ENCODE measurements at places on chromosomes 6 and 20. TPM values are rescaled to one million over a fixed set of nuclear protein-coding genes. Genes with fewer than 3 reads are reported as not detected.

GRCh38 chr20:37727957-37728634 lies 34.3 kb downstream of the CTNNBL1 start:
- DNase-seq, result no peak

- DNase-seq, result no peak
Observed at GRCh38 chr6:133396233-133396983, 155.3 kb downstream of the EYA4 start.

DNA sequence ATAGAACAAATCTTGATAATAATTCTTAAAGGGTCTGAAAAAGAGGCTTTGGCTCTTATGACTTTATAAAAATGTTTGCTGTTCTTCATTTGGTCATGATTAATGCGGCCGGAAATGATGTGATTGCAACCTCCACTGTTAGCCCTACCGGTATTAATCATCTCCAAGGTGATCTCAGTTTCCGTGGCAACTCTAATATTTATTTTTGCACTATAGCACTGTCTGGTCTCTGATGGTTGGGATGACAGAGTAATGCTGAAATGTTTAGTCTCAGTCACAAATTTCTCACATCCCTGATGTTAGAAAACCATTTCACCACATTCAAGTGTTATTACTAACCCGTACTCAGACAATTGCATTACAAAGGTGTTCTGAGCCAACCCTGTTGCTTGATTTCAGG lies 87.4 kb downstream of the TMEM200A start:
- no peak for DNase-seq

DNA sequence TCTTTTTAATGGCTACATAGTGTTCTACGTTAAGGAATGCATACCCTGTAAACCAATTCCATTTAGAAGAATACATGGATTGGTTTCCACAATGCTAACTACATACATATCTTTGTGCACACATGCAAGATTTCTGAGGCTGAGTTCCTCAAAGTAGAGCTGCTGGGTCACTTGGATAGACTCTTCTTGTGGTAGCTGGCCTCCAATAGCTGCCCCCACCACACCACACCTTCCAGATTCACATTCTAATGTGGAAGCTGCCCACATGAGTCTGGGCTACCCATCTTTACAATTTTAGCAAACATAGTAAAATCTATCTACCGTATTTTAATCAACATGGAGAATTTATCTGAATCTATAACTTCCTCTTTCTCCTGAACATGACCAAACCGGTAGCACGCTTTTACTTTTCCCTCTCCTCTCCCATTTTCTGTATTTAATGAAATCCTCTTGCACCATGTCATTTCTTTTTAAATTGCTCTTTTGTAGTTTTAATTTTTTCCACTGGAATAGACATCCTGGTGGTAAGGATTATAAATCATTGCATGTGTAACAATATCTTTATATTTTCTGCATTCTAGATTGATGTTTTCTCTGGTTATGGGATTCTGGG lies 74.7 kb upstream of the CITED2 start:
- no peak for DNase-seq

GRCh38 chr6:106757267-106757666 lies 127.9 kb downstream of the QRSL1 start:
- no peak for DNase-seq

- DNase-seq, result no peak
Observed at GRCh38 chr6:43086022-43086658, 10.0 kb downstream of the PTK7 start.

- no peak for DNase-seq
Observed at GRCh38 chr20:53611449-53611894, 17.8 kb upstream of the ZNF217 start.

DNA sequence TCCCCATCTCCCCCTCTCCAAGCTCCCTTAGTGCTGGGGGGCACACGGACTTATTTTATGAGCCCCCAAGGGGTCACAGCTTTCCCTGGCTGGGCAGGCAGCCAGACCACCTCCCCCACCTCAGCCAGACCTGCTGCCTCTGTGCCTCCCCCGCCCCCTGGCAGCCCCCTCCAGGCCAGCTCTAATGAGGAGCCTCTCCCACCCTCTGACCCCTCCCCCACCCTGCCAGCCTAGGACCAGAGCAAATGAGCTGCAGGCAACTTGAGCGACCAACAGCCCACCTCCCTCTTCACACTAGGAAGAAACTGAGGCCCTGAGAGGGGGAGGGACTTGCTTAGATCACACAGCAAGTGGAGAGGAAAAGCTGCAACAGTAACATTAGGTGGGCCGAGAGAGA lies 1.9 kb downstream of the GDF5 start:
- no peak for DNase-seq

DNA sequence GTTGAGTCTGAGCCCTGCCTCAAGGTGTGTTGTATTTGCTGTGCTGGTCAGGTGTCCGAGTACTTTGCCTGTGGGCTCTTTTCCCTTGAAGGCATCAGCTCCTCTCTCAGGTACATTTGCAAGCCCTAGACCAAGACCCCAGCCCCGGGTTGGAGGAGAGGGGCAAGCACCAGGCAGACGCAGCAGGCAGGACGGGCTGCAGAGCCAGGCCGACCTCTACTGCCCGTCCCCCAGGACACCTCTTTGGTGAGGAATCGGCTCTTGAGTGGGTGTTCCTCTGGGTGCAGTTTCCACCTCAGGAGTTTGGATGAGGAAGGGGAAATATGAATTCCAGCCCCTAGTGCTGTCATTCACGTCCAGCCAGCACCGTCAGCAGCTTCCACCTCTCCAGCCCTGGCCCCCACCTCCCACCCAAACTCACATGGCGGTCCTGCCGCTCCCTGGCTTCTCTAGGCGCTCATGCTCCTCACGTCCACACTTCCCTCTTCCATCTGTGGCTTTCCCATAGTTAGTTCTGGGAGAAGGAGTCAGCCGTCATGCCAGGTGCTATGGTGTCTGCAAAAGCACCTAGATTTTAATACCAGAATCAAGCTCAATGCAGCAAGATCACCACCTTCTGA lies 183.9 kb downstream of the DLL1 start:
- DNase-seq, result peak; percentile 16

- no peak for DNase-seq
Observed at GRCh38 chr6:21185861-21186478, 407.6 kb upstream of the SOX4 start.

GRCh38 chr6:53439556-53439955 lies 90.8 kb upstream of the ELOVL5 start:
- DNase-seq, result no peak

DNA sequence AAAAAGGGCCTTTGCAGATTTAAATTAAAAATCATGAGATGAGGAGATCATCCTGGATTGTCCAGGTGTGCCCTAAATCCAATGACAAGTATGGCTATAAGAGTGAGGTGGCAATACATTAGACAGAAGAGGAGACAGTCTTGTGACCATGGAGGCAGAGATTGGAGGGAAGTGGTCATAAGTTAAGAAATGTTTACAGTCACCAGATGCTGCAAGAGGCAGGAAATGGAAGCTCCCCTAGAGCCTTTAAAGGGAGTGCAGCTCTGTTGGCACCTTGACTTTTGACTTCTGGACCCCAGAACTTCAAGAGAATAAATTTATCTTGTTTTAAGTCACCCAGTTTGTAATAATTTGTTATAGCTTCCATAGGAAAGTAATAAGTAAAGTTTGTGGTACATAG lies 61.1 kb downstream of the HMGN3 start:
- no peak for DNase-seq

DNA sequence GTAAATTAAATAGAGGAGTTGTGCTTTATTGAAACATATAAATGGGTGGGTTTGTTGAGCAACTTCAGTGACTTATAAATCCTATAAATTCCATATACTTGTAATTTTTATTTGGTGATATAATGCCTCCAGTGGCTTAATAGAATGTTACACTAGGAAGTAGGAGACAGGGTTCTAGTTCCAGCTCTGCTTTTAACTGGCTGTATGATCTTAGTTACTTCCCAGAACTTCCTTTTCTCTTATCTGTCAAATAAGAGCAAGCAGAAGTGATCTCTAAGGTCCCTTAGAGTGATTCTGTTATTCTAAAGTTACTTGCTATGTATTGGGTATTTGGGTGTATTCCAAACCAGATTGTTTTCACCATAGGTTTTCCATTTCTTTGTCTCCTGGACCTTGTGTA lies 10.2 kb downstream of the ZSCAN23 start:
- DNase-seq, result no peak

GRCh38 chr20:6740096-6740495 lies 27.4 kb upstream of the BMP2 start:
- no peak for DNase-seq

DNA sequence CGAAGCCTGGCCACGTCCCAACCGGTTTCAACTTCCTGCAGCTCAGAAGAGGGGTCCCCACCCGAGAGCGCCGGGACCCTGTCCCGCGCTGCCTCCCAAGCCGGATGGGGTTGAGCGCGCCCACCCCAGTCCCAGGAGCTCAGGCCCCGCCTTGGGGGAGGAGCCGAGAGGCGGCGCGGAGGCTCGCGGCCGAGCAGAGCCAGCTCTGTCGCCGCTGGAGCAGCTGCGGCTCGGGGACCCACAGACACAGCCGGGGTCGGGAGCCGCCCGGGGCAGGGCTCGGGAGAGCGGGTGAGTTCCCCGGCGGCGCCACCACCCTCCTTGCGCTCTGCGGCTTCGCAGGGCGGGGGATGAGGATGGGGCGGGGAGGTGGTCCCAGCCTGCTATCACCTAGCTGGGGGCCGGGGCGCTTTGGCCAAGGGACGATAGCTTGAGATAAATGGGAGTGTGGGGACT lies at the start of gene PPP1R16B:
Gene PPP1R16B (plus strand): TSS at position 196 of the 456 bp plus-strand sequence. CDS start 30,229 bp downstream, outside the sequence.
- peak; percentile 75 for DNase-seq

GRCh38 chr6:64520050-64520449 lies 884.4 kb downstream of the PHF3 start:
- DNase-seq, result no peak

- no peak for DNase-seq
Observed at GRCh38 chr20:57693670-57694329, 16.0 kb downstream of the PMEPA1 start.

DNA sequence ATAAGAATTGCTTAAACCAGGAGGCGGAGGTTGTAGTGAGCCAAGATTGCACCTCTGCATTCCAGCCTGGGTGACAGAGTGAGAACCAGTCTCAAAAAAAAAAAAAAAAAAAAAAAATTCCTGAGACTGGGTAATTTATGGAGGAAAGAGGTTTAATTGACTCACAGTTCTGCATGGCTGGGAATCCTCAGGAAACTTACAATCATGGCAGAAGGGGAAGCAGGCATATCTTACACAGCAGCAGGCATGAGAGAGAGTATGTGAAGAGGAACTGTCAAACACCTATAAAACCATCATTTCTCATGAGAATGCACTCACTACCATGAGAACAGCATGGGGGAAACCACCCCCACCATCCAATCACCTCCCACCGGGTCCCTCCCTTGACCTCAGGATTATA lies 1.8 kb upstream of the FKBP1A start:
- no peak for DNase-seq

GRCh38 chr20:36303020-36303595 lies 3.0 kb upstream of the DLGAP4 start:
- DNase-seq, result no peak

- no peak for DNase-seq
Observed at GRCh38 chr6:150617062-150617461, 17.4 kb downstream of the PLEKHG1 start.

GRCh38 chr6:56944661-56945060 lies 10.2 kb upstream of the BEND6 start:
- DNase-seq, result no peak

- no peak for DNase-seq
Observed at GRCh38 chr6:39339868-39340550, 17.5 kb upstream of the KCNK16 start.

DNA sequence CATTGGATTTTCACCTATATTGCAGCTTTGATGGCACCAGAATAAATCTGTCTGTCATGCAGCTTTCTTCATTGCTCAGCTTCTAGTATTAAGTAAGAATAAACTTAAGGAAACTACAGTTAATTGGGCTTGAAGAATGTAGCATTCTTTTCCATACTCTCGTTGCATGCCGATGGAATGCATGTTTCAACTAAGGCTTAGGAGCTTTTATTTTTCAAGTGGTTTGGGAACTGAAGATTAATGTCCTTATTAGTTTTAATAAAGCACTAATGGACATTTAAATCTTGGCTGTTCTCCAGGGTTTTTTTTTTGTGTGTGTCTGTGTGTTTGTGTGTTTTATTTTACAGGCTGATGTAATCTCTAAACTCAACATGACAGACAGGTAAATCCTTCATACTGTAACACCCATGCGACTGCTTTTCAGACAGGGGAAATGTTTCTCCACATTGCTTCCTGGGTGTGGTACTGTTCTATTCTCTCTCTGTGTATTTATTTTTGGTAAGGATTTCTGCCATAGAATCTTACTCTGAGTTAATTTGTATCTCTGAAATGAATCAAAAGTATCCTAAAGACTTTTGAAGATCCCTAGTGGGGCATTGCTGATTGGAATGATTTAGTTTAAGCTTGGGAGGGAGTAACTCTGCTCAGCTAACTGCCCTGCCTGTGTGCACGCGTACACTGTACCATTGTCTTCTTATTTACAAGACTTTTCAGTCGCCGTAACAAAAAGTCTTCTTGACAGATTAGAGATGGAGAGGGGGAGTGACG lies 38.0 kb downstream of the SLC9A8 start:
- DNase-seq, result no peak

DNA sequence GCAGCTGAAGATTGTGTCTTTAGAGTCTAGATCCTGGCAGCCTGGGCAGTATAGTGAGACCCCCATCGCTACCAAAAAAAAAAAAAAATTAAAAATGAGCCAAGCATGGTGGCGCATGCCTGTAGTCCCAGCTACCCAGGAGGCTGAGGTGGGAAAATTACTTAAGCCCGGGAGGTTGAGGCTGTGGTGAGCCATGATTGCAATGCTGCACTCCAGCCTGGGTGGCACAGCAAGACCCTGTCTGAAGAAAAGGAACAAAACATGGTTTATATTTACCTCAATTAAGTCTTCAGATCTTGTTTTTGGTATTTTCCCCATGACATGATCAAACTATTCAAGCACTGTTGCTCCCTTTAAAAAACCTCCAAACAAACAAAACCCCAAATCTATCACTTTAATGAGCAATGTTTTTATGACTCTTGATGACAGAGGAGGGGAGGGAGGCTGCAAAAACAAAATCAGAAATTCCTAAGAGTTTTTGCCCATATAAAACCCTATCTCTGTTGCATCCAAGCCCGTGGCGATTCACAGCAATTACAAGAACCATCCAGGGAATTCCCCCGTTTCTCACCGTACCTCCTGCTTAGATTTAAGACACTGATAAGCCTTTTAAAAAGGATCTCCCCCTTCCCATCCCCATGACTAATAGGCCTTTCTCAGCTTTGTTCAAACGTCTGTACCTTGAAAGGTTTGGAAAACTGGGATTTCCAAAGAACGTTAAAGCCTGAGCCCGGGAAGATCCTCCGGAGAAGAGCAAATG lies 259.9 kb downstream of the BMP7 start:
- no peak for DNase-seq

Gene USP49
- 1.3 TPM for total RNA-seq

Gene KHDRBS2
- total RNA-seq, result not detected

Gene SYNDIG1
- 11.0 TPM for total RNA-seq

Gene BICRAL
- 13.0 TPM for total RNA-seq

Gene PERP
- 61.9 TPM for total RNA-seq

Gene MOCS1
- 24.7 TPM for total RNA-seq

Gene TINAG
- 0.15 TPM for total RNA-seq

Gene HLA-DRB5
- total RNA-seq, result 19.5 TPM

Gene THBD
- 13.1 TPM for total RNA-seq

Gene COL10A1
- total RNA-seq, result not detected

Gene AARS2
- 11.5 TPM for total RNA-seq

Gene FNDC11
- total RNA-seq, result 0.15 TPM
